ENCODE measurements at places on chromosomes 7 and 10.

DNA sequence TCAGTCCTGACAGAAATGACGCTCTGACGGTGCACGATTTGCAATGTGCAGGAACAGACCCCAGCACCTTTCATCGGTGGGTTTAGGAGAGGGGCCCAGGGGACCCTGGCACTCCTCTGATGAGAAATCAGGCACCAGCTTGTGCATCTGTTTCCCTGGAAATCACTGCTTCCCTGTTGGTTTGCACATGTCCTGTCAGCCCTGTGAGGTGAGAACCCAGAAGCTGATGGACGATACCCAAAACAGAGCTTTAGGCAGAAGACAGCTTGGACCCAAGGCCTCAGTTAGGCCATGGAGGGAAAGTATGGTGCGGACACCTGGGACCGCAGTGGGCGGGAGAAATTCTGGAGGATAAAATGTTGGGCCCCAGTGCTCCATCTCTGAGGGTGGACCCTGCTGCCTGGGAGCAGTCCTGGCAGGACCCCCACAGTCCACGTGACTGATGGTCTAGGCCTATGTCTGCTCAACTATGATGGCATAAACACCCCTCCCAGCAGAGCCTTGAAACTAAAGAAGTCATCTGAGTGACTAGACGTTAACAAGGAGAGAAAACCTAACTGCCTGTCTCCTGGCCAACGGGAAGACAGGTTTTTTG lies 242.8 kb downstream of the PTPRN2 start:
- peak; percentile 0 for DNase-seq

- DNase-seq: no peak
Measured at GRCh38 chr7:49773936-49774458, 559 bp downstream of the VWC2 start.

DNA sequence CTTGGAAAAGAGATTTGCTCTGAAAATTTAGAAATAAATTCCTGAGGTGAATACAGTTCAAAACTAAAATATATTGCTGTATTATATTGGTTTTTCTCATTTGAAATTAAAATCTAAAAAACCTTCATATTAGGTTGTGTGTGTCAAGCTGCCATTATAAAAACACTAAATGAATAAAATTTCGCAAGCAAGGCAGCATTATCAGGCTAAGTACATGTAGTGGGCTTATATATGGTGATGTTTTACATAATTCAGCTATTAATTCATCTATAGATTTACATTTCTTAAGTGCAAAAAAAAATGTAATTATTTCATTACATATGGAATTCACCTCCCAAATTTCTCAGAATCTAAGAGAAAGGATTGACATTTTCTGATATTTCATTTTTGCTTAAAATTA lies 5.3 kb downstream of the MEOX2 start:
- no peak for DNase-seq

GRCh38 chr10:123100030-123100762 lies 35.6 kb upstream of the HMX3 start:
- no peak for DNase-seq

DNA sequence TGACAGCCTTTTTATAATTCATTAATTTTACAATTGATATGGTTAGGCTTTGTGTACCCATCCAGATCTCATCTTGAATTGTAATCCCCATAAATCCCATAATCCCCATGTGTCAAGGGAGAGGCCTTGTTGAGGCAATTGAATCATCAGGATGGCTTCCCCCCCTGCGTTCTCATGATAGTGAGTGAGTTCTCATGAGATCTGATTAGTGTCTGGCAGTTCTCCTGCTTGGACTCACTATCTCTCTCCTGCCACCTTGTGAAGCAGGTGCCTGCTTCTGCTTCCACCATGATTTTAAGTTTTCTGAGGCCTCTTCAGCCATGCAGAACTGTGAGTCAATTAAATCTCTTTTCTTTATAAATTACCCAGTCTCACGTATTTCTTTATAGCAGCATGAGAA lies 165.7 kb upstream of the GNAI1 start:
- no peak for DNase-seq

DNA sequence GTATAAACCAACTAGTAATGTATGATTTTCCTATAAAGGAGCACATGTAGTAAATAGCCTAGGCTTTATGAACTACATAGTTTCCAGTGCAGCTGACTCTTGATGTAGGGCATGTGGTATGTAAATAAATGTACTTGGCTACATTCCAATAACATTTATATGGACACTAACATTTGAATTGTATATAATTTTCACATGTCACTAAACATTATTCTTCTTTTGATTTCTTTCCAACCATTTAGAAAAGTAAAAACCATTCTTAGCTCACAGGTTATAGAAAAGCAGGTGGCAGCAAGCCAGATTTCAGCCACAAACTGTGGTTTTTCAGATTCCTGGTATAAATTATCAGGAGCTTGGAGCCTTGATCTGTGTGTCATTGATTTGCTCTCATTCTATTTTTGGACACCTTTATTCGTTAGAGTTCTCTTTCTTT lies 1182.0 kb downstream of the CNTNAP2 start:
- peak; percentile 8 for DNase-seq

DNA sequence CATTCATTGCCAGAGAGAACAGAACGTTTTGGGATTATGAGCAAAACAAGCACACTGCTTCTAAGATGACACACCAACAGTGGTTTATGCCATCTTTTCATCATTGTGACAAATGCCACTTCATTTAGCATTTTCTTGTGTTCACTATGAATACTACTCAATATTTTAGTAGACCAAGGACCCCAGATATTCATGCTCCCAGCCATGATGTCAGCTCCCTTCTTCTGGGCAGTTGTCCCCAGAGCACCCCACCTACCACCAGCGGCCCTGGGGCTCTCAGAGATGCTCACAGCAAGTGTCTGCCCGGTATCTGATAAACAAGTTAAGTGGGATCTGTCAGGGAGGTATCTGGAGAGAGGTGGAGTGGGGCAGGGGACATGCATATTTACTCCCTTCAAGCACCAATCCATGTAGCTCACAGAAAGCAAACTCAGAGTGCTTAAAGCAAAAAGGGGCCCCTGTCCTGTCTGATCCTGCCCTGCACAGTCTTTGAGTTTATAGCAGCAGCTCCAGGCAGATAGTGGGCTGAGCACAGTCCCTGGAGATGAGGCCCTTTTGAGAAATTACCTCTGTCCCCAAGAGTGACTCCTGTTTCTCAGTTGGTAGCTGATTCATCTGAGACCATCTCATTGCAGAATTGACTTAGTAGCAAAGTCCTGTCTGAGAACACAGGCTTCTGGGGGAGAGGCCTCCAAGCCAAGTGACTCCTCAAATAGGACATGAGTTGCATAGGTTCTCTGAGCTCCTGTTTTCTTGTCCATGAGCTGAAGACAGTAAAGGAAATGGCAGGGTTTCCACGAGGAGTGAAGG lies 281.8 kb upstream of the KLF6 start:
- no peak for DNase-seq

GRCh38 chr10:23192712-23193434 lies 761 bp downstream of the PTF1A start:
- peak; percentile 52 for DNase-seq

DNA sequence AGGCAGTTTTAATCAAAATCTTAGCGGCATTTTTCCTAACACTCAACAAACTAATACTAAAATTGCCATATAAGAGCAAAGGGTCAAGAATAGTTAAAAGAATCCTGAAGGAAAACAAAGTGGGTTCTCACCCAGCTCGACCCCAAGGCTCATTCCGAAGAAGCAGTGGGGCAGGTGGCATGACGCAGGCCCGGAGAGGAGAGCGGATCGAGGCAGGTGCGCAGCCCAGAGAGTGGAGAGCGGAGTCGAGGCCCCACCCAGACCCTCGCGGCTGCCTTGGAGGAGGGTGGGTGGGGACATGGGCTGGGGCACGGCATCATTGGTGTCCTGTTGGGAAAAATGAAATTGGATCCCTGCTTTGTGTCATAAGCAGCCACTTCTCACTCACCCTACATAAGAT lies 109.8 kb downstream of the INPP5A start:
- peak; percentile 2 for DNase-seq

DNA sequence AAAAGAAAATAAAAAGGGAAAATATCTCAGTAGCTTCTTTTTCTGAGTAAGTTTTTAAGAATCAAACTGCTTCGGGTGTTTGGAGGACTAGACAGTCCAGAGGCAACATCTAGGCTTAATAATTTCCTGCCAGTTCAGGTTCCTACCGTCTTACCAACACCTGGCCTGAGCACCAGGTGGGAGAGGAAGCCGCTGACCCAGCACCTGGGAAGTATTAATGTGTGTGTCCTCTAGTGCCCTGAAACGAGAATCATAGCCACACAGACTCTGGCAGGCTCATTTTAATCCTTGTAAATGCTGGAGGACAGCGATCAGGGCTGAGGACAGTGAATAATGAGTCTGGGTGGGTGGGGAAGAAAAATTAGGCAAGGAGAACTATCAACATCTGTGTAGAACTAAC lies 137.4 kb downstream of the ZNF438 start:
- DNase-seq: no peak

DNA sequence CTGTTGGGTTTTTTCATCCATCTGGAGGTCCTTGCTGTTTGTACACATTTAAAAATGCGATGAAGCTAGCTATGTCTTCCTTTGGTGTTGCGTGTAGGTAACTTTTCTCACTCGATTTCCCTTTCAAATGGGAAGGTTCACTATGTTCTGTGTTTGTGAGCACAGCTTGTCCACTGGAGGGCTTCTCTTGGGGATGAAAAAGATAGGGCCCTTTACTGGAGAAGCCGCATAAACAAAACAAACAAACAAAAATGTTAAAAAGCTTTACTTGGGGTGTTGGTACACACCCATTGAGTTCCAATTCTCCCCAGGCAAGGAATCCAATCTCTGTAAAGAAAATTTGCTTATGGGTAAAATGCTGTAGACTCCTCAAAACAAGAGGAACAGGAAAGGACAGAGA lies 23.4 kb downstream of the CYTH3 start:
- DNase-seq: no peak

GRCh38 chr7:16677978-16678494 lies 32.1 kb downstream of the BZW2 start:
- DNase-seq: no peak

GRCh38 chr10:35259769-35260397 lies 76.4 kb upstream of the CCNY start:
- no peak for DNase-seq

DNA sequence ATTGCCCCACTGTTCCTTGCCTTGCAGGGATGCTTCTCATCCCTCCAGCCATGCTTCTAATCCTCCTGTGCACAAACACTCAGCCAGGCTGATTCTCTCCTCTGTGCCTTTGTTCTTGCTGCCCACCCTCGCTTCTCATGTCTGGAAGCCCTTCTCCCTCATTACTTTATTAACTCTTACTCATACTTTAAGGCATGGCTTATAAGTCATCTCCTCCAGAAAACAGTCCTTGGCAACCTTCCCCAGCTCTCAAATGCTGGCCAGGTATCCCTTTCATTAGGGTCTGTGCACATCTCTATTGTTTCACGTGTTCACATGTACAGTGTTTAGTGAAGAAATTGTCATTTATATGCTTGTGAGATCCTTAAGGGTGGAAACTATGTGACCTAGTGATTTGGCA lies 62.9 kb downstream of the ITGB8 start:
- no peak for DNase-seq

- no peak for DNase-seq
Measured at GRCh38 chr10:1739751-1740150, 2.4 kb upstream of the ADARB2 start.

DNA sequence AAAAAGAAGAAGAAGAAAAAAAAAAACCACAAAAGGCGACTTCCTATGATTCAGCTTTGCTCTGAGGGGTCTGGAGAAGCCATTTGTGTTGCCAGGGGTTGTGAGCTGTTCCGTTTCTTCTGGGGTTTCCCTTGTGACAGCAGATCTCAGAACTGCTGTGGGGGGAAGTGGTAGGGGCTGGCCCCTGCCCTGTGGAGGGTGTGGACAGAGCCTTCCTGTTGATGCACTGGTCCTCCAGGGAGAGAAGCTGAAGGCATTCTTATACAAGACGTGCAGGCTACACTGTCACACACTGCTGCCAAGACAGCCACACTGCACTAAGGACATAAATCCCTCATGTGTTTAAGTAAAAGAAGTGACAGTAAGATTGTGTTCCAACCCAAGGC lies 17.3 kb upstream of the CSGALNACT2 start:
- DNase-seq: no peak

- DNase-seq: no peak
Measured at GRCh38 chr10:111338035-111338434, 261.2 kb downstream of the ADRA2A start.

DNA sequence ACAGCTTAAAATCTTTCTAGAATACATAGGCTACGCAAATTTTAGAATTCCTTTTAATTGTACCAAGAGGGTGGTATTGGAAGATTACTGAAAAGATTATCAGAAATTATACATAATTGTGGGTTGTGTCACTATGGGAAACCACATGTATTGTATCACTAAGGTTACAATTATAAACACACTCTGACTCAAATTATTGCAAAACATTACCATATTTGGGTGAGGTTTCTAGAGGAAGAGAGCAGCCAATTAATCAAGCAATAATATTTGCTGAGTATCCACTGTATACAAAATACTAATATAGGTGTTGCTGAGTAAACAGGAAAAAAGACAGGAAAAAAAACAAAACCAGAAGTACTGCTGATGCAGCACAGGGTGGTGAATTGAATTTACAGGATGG lies 3.1 kb upstream of the CAPZA2 start:
- DNase-seq: no peak

- DNase-seq: no peak
Measured at GRCh38 chr10:116810120-116810500, 39.2 kb upstream of the ENO4 start.

GRCh38 chr7:39130274-39130673 lies 152.6 kb downstream of the POU6F2 start:
- DNase-seq: no peak

GRCh38 chr10:21808550-21808949 lies 195.0 kb downstream of the DNAJC1 start:
- DNase-seq: no peak
